ENCODE measurements at places on chromosomes 2 and 18.

GRCh38 chr2:76668279-76668678, 853.9 kb downstream of the LRRTM4 start:
- DNase-seq, result no peak

- DNase-seq, result no peak
Measured at GRCh38 chr2:177740700-177741099, 331.9 kb downstream of the PDE11A start.

DNA sequence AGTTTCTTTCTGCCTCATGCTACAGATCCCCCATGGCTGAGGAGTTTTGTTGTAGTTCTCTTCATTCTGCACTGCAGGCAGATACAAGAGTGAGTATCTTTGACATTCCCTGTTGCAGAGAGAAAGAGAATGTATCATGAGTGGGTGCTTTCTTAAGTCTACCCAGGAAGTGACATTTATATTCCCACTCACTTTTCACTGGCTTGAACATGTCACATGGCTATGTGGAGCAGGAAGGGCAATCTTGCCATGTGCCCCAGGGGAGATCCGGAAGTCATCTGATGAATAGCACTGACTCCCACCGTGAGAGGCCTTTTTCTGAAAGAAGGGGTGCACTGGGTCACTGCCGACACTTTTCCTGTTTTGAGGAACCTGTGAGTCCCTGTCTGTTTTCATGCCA, 66.4 kb upstream of the BOD1L2 start:
- DNase-seq, result no peak

DNA sequence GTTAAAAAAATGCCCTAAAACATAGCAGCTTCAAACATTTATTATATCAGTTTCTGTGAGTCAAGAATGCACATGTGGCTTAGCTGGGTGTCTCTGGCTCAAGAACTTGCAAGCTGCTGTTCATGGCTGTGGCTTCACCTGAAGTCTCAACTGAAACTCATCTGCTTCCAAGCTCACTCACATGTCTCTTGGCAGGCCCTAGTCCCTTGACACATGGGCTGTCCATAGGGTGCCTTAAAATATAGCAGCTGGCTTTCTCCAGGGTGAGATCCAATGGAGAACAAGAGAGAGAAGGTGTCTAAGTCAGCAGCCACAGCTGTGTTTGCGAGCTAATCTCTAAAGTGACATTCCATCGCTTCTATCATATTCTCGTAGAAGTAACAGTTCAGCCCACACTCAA, 152.8 kb downstream of the DSEL start:
- DNase-seq, result no peak

DNA sequence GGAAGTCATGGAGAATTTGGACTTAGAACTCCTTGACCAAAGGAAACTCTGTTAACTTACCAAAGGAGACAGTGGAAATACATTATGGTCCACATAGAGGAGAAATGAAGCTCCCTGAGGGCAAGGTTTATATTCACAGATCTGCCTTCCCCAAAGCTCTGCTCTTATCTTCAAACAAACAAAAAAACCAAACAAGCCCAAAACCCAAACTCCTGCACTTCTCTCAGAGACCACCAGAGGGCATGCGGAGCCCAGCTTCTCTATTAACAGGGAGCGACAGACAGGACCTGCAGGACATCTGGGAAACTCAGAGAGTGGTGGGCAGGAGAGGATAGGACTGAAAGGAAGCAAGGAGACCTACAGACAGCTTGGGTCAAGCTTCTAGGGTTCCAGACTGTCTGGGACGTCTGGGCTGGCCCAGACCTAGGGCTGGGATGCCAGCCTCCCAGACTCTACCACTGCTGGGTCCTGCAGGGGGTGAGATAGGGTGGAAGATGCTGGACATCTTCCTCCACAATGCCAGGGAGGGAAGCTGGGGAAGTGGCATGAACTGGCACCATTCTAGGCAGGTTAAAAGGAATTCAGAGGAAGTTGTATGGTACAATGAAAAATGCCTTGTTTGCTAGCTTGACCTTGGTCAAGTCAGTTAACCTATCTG, 4.0 kb upstream of the WNT10A start:
- DNase-seq, result peak; percentile 71

GRCh38 chr2:174335988-174336500, 1.3 kb downstream of the SP9 start:
- DNase-seq, result no peak

GRCh38 chr2:138105358-138105757, 141.1 kb downstream of the HNMT start:
- DNase-seq, result peak; percentile 54

- DNase-seq, result peak; percentile 67
Measured at GRCh38 chr2:55103046-55103445, 52.8 kb upstream of the RTN4 start.

DNA sequence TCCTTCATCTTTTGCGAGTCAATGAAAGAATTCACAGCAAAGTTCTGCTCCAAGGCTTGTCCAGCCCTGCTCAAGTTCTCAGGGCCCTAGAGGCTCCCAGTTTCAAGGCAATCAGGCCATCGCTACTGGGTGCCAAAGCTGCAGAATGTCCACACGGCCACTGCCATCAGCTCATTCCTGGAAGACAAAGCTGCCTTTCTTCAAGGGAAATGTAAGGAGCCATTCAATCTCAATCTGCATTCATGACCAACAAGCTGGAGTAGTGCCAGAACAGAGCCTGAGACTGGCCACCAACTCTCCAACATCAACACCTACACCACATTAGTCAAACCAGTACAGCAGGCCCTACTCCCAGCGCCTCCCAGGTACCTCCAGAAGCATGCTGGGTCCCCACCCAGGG, 202.2 kb downstream of the TCF4 start:
- DNase-seq, result no peak

DNA sequence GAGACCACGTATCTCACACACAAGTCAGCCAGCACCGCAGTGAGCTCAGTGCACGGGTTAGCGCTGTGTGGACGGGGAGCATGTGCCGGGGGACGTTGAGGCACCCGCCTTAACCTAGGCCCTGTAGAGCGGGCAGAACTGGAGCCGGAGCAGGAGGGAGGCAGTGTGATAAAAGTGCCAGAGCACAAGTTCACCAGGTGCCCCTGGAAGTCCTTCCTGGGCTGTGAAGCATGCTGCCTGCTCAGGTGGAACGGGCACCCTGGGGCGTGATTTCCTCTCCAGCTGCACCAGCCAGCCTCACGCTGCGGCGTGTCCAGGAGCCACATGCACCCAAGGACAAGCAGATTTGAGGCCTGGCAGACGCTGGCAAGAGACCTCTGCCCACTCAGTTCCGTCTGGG, 50.3 kb downstream of the ITGB1BP1 start:
- no peak for DNase-seq

DNA sequence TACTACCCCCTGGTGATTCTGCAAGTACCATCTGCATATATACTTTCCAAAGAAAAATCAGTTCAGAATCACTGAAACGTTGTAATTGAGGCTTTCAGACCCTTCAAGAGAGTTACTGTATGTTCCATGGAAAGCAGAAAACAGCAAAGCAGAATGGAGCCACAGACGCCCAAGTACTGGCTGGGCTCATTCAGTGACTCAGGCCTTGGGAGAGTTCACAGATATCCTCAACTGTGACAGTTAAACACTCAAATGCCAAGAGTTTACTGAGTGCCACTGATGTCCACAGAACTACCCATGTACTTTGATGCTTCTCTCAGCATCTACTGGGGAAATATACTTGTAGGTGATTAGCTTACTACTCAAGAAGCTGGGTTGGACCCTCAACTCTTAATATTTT, 303.4 kb downstream of the TCF4 start:
- no peak for DNase-seq

DNA sequence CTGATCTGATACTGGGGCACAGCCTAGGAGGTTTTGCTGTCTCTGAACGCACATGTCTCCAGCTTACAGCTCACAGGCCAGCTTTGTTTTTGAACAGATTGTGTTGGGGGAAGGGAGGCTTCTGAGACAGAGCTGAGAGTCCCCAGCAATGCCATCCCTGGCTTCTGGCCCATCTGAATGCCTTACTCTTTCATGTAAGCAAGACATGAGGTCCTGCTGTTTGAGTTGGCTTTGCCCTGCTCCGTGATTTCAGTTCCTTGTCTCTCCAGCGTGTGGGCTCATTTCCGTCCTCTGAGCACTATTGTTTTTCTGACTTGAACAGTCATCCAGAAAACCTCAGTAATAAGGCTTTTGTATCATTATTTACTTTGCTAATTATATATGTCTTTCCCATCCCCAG, 194.9 kb upstream of the TNP1 start:
- no peak for DNase-seq

GRCh38 chr2:1743396-1744150, 742 bp downstream of the PXDN start:
- peak; percentile 55 for DNase-seq

GRCh38 chr2:43158259-43158880, 68.0 kb downstream of the ZFP36L2 start:
- DNase-seq, result peak; percentile 88

- no peak for DNase-seq
Measured at GRCh38 chr2:169090133-169090820, 20.9 kb downstream of the DHRS9 start.

- no peak for DNase-seq
Measured at GRCh38 chr2:174108579-174108978, 139.8 kb downstream of the OLA1 start.

DNA sequence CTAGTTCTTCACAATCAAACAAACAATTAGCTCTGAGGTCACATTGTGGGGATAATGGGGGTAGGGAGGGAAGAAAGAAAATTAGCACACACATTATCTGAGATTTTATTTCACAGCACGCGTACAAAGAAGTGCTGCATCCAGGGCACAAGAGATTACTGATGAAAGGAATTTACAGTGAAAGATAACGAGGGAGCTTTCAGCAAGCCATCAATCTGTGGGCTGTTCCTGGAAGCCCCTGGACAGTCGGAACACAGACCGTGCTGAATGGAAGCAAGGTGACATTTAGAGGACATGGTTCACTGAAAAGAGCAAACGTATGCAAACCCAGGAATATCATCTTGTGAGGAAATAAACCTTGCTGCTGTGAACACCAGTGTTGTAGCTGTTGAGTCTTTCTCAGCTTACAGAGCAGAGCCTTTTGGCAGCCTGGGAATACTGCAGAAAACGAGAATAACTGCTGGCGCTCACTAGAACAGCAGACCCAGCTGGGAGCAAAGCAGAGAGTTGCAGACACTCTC, 63.2 kb downstream of the SCG2 start:
- peak; percentile 27 for DNase-seq

- DNase-seq, result peak; percentile 62
Measured at GRCh38 chr2:18814387-18814786, 225.0 kb upstream of the NT5C1B start.

DNA sequence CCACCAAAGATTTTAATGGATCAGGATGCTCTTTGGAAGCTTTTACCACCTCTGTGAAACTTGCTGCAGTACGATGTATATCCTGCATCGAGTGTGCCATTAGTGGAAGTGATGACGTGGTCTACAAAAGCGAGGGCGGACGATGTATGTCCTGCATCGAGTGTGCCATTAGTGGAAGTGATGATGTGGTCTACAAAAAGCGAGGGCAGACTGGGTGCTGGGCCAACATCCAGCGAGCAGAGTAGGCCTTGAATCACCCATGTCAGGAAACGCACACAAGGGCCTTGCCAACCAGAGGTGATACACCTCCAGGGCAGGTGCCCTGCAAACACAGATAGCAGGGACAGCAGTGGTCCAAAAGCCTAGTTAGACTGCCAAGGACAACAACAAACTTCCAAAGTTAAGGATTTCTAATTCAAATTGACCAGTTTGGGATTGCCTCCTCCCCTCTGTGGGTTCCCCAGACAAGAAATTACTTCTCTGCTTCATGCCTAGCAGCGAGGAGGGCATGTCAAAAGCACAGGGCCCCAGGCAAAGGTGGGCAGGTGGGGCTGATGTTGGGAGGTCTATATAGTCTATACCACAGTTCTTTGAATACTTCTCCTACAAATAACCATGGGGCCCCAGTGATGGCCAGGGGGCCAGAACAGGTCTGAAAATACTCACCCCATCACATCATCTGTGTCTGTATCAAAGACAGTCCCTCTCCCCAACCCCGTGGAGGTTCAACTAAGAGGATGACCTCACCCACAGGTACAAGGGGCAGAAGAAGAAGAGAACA, 70.2 kb downstream of the ADD2 start:
- DNase-seq, result no peak

GRCh38 chr18:10563886-10564285, 38.1 kb downstream of the NAPG start:
- no peak for DNase-seq

DNA sequence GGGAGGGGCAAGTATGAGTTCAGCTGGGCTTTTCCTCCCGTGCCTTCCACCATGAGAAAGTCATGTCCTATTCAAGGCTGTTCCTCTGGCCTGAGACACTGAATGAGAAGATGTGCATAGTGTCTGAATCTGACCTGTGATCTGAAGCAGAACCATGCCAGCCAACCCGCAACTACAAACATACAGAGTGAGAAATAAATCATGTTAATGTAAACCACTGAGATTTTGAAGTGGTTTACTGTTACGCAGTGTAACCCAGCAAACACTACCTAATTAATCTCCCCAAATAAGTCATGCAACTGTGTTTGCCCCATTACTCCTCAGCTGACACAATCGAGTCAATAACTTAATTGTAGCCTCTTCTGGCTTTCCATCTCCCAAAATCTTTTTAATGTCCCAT, 49.2 kb downstream of the METTL4 start:
- DNase-seq, result no peak

GRCh38 chr2:230757476-230757875, 44.8 kb downstream of the CAB39 start:
- peak; percentile 64 for DNase-seq

- peak; percentile 25 for DNase-seq
Measured at GRCh38 chr2:139170406-139170805, 390.2 kb upstream of the NXPH2 start.

DNA sequence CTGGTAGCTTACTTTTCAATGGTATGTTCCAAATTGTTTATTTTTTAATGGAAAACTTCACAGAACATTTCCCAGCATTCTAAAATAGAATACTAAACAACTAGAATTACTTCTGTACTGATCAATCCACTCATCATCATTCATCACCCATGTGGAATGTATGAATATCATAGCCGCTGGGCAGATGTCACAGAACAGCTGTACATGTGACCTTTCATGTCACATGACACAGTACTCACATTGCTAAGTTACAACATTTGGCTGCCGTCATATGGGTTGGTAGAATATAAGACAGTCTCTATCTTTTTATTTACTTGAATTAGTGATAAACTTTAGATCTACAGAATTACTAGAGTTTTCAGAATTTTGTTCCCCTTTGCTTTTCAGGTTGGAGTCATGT, 387.6 kb downstream of the ZEB2 start:
- DNase-seq, result no peak

DNA sequence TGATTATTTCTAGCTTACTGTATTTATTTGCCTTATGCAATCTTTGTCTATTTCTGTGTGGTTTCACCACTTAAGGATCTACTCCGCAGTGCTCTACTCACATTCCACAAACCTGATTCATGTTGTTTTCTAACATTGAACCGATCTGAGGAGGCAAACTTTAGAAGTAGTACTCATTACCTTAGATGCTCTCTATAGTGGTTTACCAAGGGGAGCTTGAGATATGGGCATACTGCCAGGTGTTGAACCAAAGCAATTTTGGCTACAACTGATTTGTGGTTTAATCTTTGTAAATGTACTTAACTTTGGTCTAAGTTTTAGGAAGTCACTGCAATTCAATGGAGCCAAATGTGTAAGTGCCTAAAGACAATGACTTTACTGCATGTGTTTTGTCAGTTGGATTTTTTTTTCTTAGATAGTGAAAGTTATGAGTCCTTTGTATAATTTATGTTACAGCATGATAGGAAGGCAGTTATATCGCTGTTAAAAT, 50.1 kb downstream of the MAP2 start:
- DNase-seq, result peak; percentile 96

GRCh38 chr2:30222636-30223360, 8.5 kb upstream of the LBH start:
- no peak for DNase-seq
